ENCODE measurements at places on chromosomes 11 and 22.

- DNase-seq: no peak
Observed at GRCh38 chr11:2263724-2264360, 6.5 kb downstream of the ASCL2 start.

- DNase-seq: no peak
Observed at GRCh38 chr22:31286360-31287255, 5.7 kb downstream of the PIK3IP1 start.

DNA sequence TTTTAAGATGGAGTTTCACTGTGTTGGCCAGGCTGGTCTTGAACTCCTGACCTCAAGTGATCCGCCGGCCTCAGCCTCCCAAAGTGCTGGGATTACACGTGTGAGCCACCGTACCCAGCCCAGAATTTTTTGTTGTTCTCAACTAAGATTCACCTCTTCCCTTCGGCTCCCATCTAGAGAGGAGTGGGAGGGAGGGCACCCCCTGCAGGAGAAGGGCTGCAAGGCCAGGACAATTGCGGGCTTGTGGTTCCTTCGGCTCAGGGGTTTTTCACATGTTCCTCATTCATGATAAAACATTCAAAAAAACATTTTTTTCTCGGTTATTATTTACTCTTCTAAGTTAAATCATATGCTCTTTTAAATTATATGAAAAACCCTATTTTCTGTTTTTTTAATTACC lies 201.1 kb upstream of the LRRC4C start:
- DNase-seq: no peak

DNA sequence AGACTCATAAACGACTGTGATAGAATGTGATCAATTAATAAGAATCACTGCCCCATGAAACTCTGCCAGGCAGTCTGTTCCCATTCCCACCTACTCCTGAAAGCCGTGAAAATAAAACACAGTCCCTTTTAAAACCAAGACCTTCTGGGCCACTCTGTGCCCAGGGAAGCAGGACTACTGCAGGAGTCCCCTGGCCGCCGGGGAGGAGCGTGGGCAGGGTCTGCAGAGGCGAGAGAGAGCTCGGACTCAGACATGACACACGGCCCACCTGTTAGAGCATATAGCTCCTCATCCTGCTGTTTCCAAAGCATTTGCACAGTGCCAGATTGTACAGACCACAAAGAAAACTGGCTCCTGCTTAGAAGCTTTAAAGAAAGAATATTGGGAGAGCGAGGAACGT lies 400.5 kb downstream of the SHANK2 start:
- no peak for DNase-seq

- DNase-seq: no peak
Observed at GRCh38 chr22:40665312-40665711, 14.0 kb upstream of the MCHR1 start.

GRCh38 chr11:134313821-134314607 lies 17.8 kb upstream of the GLB1L2 start:
- no peak for DNase-seq

- no peak for DNase-seq
Observed at GRCh38 chr11:2702771-2703362, 3.1 kb upstream of the KCNQ1OT1 start.
